IPS DF 6.9 (cell line): ENCODE measurements at places on chromosomes 2 and 18.

GRCh38 chr2:205441524-205441923 is 240.8 kb upstream of the NRP2 start:
- no peak for DNase-seq

DNA sequence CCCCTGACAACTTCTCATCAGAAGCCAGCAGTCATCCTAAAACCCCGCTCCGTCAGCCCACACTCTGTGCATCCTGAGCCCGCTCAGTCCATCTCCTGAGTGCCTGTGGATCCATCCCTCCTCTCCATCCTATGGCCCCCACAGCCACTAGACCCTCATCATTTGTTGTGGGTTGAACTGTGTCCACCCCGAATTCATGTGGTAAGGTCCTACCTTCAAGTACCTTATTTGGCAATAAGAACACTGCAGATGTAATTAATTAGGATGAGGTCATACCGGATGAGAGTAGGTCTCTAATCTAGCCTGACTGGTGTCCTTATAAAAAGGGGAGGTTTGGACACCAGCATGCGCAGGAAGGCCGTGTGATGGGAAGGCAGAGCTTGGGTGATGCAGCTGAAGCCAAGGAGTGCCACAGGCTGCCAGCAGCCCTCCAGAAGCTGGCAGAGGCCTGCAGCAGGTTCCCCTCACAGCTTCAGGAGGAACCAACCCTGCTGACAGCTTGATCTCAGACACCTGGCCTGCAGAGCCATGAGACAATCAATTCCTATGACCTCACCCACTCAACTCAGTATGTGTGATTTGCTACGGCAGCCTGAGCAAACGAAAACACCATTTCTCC is 192.4 kb downstream of the ZBTB7C start:
- no peak for DNase-seq

DNA sequence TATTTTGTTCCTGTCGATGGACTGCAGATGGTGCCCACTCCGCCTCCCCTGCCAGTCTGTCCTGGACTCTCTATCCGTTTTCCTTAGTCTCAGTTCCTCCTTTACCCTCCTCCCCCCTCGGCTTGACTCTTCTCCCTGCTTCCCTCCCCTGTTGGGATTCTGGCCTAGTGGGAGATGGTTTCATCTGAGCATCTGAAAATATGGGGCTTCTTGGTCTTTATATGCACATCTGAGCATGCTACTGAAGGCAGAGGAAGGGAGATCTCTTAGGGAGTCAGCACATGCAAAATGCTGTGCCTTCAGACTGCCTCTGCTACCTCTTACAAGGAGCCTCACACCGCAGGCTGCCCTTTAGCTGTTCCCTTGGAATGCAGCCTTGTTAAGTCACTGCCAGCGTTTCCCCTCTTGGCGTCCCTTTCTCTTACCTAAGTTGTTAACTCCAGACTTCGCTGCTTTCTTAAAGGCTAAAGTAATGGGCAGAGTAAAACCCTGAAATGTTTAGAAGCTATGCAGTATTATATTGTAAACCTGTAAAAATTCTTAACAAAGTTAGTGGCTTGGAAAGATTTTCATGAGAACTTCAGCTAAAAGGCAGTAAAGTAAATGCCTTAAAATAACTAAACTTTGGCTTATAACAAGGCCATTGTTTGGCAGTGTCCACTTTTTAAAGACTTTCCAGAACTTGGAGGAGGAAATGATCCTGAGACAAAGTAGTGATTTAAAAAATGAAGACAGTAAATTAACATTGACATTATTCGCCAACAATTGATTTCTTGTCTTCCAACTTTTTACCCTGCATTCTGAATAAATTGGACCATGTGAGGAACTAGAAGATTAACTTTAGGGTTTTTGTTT is 49.8 kb downstream of the LDLRAD4 start:
- DNase-seq, result peak; percentile 43

DNA sequence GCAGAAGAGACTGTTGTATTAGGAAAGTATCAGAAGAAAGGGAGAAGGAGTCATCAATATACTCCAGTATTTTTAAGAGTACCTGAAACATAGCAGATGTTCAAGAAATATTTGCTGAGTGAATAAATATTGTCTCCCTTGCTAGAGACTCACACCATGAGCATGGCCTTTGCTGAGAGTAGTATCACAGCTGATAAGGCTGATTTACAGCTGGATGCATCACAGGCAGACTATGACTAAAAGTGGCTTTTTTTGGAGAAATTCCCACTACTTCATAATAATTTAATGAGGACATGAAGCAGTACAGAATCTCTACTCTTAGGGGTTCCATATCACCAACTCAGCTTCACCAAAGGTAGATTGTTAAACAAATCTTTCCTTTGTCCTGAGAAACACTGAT is 373.3 kb downstream of the RBM43 start:
- DNase-seq, result no peak

DNA sequence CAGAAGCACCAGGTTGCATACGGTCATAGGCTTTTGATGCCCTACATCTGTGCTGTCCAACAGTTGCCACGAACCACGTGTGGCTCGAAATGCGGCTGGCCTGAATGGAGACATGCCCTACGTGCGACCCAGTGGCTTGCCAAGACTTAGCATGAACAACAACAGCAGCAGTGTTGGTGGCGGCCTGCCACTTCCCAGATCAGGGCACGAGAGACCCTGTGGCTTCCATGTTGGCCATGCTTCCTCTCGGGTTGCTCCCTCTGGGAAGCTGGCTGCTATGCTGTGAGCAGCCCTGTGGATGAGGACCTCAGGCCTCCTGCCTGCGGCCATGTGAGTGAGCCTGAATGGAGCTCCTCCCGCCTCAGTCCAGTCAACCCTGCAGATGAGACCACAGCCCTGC is 212.3 kb downstream of the HDAC4 start:
- DNase-seq, result no peak

GRCh38 chr2:55420871-55421270 is 1.2 kb upstream of the CCDC88A start:
- no peak for DNase-seq

DNA sequence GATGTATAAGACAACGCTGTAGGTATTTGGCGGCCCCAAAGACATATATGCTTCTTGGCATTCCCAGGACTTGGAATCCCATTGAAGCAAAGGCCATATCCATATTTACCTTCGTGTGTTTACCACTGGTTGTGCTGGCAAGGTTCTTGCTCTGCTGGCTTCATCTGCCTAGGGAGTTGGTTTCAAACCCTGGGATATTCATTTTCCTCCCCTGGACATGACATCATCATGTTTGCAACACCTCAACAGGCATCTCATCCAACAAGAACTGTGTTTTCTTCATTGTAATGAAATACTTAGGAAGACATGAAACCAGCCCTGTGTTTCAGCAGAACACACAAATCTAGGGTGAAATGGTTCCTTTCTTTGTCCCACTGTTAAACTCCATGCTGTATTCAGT is 77.9 kb upstream of the PHLPP1 start:
- DNase-seq, result no peak

GRCh38 chr2:206323486-206323885 is 49.0 kb downstream of the ZDBF2 start:
- no peak for DNase-seq

- DNase-seq, result no peak
These were observed 646.9 kb upstream of the CDH7 start for GRCh38 chr18:65103864-65104263.

DNA sequence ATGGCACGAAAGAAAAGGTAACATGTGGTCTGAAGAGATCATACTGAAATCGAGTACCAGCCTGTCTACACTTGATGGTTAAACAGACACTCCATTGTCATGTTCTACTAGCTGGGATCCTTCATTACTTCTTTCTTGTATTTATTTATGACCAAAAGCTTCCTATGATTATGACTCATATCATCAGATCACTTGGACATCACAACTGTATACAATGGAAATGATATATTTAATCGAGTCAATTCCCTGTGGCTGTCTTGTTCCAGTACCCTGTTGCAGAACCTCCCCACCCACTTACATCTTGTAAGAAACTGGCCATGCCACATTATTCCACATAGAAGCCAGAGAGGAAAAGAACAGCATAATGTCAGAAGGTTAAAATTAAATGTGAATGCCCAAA is 358.9 kb downstream of the ZEB2 start:
- DNase-seq, result no peak

DNA sequence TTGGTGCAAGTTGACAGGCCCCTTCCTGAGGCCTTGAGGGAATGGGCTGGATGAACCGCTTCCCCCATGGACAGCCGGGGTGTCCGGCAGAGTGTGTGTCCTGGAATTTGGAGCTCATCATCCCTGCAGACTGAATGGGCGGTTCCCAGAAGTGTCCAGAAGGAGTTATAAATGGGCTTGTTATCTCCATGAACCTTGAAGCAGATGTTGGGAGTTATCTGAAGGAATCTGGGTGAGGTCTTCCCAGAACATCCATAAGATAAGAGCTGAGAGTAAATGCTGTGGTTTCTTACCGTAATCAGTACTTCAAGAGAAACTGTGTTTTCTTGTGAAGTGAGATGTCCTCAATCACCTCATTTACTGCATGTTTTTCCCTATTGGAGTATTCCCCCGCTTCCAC is 21.1 kb downstream of the PLB1 start:
- DNase-seq, result no peak

DNA sequence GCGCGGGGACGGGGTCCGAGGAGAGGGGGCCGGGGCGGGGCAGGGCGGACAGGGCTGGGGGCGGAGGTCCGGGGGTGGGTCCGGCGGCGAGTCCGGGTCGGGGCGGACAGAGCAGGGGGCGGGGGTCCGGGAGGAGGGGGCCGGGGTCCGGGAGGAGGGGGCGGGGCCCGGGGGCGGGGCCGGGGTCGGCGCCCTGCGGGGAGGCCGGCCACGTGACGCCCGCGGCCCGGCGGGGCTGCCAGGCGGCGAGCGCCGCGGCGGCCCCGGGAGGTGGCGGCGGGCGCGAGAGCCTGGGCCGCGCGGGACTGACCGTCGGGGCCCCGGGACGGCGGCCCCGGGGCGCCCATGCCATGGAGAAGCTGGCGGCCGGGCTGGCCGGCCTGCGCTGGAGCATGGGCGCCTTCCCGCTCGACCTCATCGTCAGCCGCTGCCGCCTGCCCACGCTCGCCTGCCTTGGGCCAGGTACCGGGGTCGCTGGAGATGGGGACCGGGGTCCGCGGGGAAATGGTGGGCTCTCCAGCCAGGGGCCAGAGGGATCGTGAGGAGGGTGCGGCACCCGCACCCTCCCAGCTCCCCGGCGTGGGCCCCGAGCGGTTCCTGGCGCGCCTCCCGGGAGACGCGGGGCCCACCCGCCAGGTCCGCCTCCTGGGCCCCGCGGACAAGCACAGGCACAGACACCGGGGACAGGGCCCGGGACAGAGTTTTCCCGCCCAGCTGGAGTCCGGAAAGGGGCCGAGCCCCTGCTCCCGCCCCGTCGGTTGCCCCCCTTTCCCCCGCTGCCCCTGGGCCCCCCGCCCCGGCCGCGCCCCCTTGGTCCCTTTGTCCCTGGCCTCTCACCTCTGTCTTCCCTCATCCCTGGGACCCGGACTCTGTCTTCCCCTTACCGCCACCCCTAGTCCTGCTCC is at the start of gene GAREM2:
GAREM2 (plus strand) TSS at position 218 of the 905 bp plus-strand sequence; CDS start at position 351, 133 bp downstream.
- DNase-seq, result no peak

GRCh38 chr2:176167398-176167797 is 10.3 kb downstream of the HOXD3 start:
- no peak for DNase-seq

- no peak for DNase-seq
These were observed 5.0 kb downstream of the SPIRE1 start for GRCh38 chr18:12652861-12653401.

GRCh38 chr2:178328037-178328436 is 122.9 kb downstream of the PRKRA start:
- no peak for DNase-seq

DNA sequence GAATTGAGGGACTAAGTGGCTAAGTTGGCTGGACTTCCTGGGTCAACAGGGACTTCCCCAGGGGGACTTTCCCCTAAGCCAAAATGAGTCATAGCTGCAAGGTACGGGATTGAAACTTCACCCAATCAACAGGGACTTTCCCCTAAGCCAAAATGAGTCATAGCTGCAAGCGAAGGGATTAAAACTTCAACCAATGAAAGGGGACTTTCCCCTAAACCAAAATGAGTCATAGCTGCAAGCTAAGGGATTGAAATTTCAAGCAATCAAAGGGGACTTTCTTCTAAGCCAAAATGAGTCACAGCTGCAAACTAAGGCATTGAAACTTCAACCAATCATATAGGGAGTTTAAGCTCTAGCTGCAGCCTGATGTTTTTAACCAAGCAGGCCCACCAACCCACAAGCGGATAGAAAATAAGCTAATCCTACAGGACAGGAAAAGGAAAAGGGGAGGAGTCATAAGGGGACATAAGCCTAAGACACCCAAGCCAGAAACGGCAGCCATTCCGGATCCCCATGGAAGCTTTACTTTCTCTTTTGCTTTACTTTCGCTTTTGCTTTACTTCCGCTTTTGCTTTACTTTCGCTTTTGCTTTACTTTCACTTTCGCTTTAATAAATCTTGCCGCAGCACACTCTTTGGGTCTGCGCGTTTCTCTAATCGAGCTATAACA is 1375.4 kb upstream of the CELF4 start:
- no peak for DNase-seq

DNA sequence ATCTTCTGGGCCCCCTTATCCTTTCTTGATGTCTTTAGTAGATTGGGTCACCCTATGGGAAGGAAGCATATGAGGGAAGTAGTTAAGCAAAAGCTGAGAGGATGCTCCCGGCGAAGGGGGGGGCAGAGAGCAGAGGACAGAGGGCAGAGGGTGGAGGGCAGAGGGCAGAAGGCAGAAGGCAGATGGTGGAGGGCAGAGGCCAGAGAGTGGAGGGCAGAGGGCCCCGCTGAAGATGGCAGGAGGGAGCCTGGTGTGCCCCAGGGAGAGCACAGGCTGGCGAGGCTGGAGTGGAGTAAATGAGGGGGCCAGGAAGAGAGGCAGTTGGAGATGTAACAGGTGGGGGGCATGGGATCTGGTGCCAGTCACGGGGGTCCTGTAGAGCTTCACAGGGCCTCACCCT is 7.0 kb downstream of the MLPH start:
- DNase-seq, result no peak

DNA sequence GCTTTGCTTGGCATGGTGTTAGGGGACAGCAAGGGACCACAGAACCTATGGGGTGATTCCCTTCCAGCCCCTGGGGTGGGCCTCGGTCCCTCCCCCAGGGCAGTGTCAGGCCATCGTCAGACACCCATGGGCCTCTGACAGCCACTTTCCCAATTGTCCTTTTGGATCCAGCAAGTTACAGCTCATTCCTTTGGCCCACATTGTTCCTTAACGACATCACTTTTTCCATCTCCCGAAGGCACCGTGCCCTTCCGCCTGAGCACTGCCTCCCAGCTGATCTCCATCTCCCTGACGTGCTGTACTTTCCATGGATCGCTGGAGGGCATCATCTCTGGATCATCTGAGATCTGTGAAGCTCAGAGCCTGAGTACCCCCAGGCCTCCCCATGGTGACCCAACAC is 10.4 kb upstream of the KCNK3 start:
- DNase-seq, result no peak

GRCh38 chr2:197339496-197340220 is 29.1 kb upstream of the ANKRD44 start:
- DNase-seq, result no peak

GRCh38 chr2:232506709-232507108 is 13.5 kb upstream of the PRSS56 start:
- DNase-seq, result no peak
